ENCODE measurements at places on chromosomes 11 and 22.

GRCh38 chr11:19711911-19712280 is 741 bp upstream of the NAV2 start:
- no peak for ATAC-seq

DNA sequence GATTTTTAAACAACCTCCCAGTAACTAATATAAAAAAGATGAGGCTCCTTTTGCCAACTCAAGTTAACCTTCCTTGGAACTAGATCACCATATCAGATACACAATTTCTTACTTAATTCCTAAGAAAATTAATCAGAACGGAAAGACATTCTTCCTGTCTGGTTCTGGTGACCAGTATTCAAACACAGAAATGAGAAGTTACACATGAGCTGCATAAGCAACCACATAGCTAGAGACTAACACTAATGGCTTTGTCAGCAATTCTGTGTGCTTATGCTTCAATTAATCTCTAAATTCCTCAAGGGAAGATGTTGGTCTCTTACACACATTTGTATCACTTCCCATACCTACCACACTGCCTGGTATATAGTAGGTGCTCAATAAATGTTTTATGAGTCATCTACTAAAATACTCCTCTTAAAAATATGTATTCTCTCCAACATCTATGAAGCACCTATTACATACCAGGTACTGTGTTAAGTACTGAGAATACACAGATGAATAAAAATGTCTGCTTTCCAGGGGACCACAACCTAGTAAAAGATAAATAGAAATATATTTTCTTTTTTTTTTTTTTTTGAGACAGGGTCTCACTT is 54.5 kb downstream of the GAB2 start:
- ATAC-seq = no peak

DNA sequence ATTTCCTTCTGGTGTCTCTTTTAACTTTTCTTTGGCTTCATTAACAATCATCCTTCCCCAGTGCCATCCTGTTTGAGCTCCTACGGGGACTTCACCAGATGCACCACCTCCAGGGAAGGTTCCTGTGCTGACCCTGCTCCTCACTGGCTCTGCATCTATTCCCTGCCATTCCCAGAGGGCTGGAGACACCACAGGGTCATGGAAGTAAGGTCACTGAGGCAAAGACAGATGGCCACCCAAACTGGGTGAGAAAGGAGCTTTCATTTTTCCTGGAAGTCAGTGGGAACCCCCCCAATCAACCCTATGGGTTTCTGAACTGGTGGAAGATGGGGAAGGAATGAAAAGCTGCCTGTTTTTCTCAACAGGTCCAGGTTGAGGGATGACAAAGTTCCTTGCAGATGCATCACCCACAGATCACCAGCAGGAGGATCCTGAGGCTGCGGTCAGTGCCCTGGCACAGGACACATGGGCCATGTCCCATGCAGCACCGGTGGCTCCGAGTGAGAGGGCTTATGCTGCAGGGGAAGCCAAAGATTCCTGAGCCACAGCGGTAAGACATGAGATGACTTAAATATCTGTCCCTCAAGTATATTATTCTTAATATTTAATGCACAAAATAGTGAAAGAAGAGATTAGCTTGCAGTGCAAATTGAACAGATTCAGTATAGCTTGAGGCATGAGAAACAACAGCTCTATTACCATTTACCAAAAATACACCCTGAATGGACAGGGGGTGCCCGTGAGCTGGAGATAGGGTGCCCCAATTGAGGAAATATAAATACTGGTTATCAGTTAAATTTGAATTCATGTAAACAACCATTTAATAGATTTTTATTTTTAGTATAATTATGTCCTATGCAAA is 73.0 kb upstream of the VPREB1 start:
- ATAC-seq = no peak

GRCh38 chr22:45096256-45096907 is 67.3 kb upstream of the NUP50 start:
- peak; percentile 43 for ATAC-seq
